ENCODE measurements at places on chromosomes 12 and 14.

- no peak for DNase-seq
Measured at GRCh38 chr12:110349096-110349495, 54.4 kb downstream of the ANAPC7 start.

- DNase-seq, result no peak
Measured at GRCh38 chr14:50055461-50056228, 60.7 kb downstream of the VCPKMT start.

GRCh38 chr12:20474443-20474842, 106.1 kb downstream of the PDE3A start:
- DNase-seq, result no peak

DNA sequence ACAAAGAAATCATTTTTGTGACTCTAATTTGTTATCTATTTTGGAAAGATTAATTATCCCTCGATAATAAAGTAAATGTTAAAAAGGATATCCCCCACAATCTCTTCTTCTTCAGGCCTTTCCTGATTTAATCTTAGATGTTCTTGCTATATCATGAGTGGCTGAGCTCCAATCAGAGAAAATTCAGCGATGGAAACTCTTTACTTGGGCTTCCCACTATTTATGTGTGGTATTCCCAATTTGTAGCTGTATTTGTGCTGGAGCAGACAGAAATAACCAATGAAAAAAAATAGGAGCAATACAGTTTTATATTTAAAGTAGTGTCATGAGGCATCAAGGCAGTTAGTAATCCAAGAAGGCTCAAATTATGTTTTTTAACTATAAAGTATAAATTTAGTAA, 539.1 kb downstream of the PRKD1 start:
- DNase-seq, result no peak

- no peak for DNase-seq
Measured at GRCh38 chr14:22598896-22599244, 770 bp downstream of the ABHD4 start.

DNA sequence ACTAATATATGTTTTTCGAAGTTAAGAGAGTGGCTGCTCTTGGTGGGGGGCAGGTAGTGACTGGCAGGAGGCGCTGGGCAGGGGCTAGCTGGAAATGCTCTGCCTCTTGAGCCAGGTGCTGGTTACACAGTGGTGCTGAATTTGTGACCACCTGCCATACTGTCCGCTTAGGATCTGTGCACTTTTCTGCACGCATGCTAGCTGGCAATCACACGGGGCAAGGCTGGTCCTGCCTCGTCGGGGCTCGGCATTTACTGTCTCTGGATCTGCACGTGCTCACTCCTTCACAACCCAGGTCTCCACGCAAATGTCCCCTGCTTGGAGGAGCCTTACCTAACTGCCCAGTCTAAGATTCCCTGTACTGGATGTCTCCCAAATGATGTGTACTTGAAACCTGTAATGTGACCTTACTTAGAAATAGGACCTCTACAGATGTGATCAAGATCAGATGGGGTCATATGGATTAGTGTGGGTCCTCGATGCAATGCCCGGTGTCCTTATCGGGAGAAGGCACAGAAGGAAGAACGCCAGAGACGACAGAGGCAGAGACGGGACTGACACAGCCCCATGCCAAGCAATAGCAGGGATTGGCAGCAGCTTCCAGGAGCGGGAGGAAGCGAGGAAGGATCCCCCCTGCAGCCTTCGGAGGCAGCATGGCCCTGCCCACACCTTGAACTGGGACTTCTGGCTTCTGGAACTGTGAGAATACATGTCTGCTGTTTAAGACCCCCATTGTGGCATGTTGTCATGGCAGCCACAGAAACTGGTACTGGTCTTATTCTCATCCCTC, 59.5 kb downstream of the RBM19 start:
- DNase-seq, result no peak

DNA sequence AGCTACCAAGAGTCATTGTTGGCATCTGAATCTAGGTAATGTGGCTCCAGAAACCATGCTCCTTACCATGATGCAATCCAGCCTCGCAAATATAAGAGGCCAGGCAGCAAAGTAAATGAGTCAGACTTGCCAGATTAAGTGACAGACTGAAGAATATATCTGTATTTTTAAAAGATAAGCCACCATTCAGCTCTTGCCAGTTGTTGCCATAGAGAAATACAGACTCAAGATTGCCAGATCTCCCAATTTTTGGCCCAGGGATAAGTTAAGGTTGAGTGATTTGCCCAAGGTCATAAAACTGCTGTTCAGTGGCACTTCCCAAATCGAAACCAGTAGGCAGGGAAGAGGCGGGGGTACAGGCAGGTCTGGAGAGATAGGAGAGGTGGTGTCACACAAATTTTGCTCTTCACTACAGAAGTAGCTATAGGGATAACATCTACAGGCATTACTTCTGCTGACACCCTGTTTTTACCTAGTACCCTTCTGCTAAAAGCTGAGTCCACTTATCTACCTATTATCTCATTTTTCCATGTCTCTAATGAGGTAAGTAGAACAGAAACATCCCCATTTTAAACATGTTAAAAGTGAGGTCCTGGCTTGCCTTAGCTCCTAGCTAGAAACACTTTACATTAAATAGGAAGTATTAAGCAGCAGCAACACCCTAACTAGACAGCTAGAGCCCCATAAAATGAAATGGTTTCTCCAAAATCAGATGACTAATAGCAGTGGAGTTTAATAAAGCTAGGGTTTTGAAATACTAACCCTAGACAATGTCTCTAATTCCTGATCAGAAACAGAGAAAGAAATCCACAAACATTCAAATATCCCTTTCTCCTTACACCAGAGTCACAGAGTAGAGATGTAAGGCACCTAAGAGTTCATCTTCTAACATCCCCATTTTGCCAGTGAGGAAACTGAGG, 19.5 kb downstream of the DCAF5 start:
- DNase-seq, result no peak

DNA sequence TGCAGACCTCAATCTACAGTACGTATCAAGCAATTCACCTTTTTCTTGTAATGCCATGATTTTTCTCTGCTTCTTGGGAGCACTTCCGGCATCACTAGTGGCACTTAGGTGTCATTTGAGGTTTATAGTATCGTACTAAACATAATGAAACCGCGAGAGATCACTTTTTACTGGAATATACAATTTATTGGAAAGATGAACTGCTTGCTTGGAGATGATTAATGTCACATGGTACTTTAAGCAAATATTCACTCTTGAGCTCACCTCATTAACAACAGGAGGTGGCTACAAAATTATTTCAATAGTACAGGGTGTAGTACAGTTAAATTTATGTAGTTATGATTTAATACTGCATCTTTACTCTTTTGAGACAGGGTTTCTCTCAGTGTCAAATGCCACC, 11.5 kb downstream of the FUT8 start:
- DNase-seq, result no peak

- DNase-seq, result no peak
Measured at GRCh38 chr14:61847861-61848260, 85.6 kb downstream of the SNAPC1 start.

DNA sequence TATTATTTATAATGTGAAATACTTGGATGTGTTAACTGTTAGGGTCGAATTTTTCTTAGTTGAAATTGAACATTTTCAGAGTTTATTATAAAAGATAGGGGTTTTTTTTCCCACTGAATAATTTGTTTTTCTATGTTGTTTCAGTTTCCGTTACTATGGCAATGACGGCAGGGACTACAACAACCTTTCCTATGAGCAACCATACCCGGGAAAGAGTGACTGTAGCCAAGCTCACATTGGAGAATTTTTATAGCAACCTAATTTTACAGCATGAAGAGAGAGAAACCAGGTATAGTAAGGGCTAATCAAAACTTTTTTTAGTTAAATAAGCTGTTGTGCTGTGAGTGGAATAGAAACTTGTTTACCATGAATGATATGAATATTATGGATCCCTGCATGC, 35.1 kb upstream of the BMAL2 start:
- no peak for DNase-seq

DNA sequence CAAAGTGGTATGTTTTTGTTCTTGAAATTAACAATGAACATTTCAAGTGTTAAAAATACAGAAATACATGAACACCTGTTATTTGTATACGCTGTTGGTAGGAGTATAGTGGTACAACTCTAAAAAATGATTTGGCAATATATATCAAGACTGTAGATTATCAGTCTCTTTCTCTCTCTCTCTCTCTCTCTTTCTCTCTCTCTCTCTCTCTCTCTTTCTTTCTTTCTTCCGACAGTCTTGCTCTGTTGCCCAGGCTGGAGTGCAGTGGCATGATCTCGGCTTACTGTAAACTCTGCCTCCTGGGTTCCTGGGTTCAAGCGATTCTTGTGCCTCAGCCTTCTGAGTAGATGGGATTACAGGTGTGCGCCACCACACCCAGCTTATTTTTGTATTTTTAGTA, 12.6 kb downstream of the HEBP1 start:
- DNase-seq, result no peak

- no peak for DNase-seq
Measured at GRCh38 chr12:57009949-57010626, 3.7 kb upstream of the ZBTB39 start.

DNA sequence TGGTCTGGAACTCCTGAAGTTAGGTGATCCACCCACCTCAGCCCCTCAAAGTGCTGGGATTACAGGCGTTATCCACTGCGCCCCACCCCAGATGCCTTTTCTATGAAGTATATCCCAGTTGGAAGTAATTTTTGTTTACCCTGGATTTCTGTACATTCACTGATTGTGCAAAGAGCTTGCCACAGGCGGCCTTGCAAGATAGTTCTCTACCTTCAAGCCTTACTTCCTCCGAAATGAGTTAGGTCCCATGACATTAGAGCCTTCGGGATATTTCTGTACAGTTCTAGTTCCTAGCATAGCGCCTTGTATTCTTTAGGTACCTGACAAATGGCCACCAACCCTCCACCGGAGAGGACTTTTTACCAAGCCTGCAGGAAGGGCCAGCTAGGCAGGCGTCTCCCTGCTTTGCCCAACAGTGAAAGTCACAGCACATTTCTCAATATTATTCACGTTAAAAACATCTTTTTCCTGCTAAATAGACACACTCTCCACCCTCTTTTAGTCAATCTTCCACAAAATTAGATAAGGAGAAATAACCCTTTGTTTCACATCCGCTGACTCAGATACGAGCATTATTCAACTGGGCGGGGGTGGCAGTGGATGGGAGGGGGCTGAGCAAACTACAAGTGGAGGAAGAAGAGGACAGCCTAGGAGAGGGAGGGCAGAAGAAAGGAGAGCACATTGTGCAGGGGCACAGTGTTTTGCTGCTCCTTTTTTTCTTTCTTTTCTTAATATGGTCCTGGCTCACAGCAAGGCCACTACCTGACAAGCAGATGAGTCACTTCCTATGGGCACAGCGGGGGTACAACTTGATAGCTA, 40.0 kb upstream of the CAPRIN2 start:
- no peak for DNase-seq

DNA sequence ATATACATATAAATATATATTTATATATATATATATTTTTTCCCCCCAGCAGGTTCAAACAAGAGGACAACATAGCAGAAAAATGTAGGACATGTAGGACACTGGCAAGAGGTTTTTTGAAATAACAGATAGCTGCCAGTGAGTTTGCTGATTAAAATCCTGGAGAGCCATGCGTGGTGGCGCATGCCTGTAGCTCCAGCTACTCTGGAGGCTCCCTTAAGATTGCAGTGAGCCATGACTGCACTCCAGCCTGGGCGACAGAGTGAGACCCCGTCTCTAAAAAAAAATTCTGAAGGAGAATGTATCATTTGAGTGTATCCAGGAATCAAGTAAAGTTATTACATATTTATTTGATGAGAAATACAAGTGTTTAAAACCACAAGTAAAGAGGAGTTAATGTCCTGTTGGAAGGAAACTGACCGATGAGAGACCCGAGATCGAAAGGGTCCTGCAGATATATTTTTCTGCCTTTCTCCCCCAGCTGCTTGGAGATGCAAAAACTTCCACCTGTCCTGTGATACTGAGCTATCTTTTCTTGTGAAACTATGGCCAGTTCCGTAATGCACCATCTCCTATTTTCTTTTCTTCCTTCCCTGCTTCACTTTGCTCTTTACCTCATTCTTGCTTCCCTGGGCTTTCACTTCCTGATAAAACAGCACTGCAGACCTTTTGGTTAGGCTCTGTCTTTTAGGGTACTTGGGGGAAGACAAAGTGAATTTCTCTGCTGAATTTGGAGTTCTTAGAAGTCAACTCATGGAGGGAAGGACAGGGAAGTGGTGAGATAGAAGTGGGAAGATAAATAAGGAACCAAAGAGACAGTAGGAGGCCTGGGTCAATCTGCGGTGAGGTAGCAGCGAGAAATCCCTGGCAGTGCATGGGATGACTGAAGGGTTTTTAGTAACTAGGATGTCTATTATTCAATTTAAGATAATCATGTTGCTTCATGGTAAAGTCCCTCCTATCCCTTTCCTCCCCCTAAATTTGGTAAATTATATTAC, 41.2 kb upstream of the SLC2A13 start:
- DNase-seq, result no peak
